Amniotic stem cell (primary cell): ENCODE measurements at places on chromosomes 7 and 10.

GRCh38 chr7:141915565-141915964 is 634 bp upstream of the OR9A4 start:
- DNase-seq: no peak

- no peak for DNase-seq
Observed at GRCh38 chr7:70935311-70935710, 196.6 kb upstream of the GALNT17 start.

DNA sequence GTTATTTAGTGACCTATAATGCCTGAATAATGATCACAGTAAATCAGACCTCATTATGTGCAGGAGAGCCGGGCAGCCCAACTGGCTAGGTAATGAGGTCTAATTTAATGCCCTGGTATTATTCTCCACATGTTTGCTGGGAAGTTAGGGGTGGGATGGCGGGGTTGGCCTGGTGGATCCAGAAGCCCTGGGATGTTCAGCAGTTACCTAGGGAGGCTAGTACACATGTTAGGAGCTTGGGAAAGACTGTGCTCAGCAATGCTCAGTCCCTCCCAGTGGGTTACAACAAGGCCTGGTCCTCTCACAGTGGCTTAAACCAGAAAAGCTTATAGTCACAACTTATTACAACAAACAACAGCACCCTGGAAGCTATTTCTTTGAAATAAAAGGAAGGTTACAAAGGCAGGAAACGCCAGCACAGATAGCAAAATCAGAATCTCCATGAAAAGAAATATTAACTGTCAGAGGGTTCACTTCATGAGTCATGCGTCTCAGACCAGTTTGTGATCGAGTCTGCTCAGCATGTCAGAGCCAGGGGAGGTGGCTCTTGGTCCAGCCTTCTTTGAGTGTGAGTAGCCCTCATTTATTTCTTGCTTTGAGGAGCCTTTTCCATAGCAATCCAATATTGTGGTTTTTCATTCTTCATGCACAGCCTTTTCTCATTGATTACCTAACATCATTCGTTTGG is 418.6 kb upstream of the NPVF start:
- DNase-seq: no peak

- DNase-seq: no peak
Observed at GRCh38 chr7:32915041-32915536, 23.5 kb upstream of the KBTBD2 start.

GRCh38 chr10:113002449-113002777 is 52.4 kb downstream of the TCF7L2 start:
- no peak for DNase-seq

GRCh38 chr7:22563032-22563501 is 63.1 kb upstream of the STEAP1B start:
- DNase-seq: no peak

DNA sequence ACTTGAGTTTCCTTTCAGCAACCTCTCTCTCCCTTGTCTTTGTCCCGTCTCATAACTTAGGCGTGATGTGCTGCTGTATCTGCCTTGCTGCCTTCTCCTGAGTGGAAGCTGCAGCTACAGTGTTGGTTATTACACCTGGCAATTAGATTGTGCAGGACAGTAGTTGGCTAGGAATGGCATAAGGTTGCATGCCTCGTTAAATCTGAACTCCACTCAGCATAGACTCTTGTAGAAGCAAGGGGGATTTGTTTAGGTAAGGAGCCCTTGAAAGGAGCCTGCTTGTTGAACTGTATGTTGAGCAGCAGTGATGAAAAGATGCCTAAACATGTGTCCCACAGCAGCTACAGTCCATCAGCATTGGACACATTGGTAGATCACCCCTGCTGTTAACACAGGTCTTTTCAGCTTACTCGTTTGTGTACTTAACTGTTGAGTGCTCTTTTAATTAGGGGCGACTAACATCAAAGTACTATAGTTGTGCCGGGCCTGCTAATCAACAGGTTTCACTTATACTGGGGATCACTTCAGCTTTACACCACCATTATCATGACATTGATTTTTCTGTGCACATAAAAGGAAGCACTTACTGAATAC is 225.0 kb downstream of the AUTS2 start:
- DNase-seq: no peak

DNA sequence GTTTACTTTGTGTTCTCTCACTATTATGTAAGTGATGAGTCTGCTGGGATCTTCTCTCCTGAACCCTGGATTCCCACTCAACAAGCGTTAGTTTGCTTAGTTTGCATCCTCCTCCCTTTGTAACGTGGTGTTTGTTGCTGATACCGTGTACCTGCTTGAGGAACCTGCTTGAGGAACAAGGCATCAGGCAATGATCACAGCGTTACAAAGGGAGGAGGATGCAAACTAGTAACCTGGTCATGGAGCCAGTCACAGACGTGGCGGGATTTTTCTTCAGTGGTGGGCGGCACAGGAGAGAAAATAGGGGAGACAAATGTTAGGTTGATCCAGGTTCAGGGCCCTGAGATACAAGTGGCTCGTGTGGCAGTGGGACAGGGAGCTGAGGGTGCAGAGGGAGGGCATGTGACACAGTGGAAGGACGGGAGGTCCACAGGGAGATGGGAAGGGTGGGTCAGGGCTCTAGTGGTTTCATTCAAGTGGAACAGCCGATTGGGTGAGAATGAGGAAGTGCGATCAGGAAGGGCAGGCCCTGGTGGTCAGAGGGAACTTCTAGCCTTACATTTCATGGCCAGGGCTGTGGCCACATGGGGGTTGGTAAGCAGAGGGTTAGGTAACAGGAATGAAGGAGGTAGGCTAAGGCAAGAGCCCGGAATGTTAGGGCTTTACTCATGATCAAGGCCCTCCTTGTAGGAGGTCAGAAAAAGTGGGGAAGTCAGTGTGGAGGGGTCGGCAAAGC is 38.0 kb downstream of the SNX10 start:
- no peak for DNase-seq

DNA sequence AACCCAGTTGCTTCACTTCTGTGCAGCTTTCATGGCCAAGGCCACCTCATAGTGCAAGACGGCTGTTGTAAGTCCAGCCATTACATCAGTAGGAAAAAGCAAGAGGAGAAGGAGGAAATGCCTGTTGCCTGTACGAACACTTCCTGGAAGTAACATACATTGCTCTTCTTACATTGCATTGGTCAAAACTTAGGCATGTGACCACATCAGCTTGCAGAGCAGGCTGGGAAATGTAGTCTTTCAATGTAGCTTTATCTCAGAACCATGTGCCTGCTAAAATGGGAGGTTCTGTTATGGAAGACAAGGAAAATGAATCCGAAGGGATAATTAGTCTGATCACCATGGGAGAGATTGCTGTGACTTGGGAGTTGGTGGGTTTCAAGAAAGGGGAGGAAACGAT is 4.3 kb downstream of the SLC29A3 start:
- no peak for DNase-seq

GRCh38 chr10:72893136-72893798 is at the start of gene OIT3:
Gene OIT3 (plus strand): TSS chr10:72893739. CDS start chr10:72893799, 60 bp downstream.
- no peak for DNase-seq

DNA sequence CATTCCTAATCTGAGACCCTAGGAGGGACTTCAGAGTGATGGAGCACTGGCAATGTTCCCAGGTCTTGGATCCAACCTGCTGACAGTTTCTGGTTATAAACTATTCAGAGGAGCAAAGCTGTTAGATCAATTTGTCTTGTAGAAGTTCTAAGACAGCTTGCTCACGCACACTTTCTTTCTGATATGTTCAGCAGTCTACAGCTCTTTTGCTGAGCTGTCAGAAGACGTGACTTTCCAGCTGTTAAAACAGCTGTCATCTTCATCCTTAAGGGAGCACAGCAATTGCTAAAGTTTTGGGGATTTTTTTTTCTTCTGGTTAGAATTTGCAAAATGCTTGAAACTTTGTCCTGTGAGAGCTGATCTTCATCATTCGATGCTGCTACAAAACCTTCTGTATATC is 823.1 kb downstream of the SORCS1 start:
- no peak for DNase-seq

- DNase-seq: no peak
Observed at GRCh38 chr7:101235522-101235921, 2.1 kb downstream of the CLDN15 start.

DNA sequence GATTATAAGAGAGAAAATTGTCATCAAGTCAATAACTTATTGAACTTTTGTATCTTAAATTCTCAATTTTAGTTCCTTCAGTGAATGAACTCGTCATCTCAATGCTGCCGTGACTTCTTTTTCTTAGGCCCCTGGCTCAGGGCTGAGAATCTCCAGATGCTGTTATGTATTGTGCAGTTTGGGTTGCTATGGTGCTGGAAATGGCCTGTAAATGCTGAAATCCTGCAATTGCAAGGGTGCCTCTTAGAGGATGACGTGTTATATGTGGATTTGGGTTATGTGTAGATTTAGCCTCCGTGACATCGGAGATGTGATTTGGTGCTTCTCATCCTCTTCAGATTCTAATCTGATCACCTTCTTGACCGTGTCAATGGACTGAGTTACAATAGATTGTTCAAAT is 55.7 kb upstream of the ZRANB1 start:
- DNase-seq: no peak

- no peak for DNase-seq
Observed at GRCh38 chr7:65915921-65916657, 43.2 kb downstream of the VKORC1L1 start.

- no peak for DNase-seq
Observed at GRCh38 chr10:18658271-18659124, 733 bp upstream of the ARL5B start.

GRCh38 chr7:139317939-139318505 is 23.1 kb upstream of the FMC1 start:
- no peak for DNase-seq

- no peak for DNase-seq
Observed at GRCh38 chr7:100397315-100398081, 24.2 kb downstream of the PILRA start.

- DNase-seq: no peak
Observed at GRCh38 chr10:112790030-112790429, 160.0 kb upstream of the TCF7L2 start.

DNA sequence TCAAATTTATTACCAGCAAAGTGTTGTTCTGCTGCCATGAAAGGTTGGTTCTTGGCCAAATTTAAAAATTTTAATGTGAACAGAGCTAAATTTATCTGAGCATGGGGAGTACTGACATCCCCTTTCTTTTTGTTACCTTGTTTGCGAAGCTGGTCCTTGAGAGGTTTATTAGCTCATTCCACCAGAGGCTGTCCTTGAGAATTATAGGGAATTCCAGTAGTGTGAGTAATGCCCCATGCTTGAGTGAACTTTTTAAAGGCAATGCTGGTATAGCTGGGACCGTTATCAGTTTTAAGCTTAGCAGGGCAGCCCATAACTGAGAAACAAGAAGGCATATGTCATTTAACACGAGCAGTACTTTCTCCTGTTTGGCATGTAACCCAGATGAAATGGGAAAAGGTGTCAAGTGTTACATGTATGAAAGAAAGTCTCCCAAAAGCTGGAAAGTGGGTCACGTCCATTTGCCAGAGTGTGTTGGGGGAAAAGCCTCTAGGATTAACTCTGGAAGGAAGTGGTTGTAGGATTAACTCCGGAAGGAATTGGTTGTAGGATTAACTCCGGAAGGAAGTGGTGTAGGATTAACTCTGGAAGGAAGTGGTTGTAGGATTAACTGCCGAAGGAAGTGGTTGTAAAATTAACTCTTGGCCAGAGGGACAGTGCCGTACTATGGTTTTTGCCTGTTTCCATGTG is 37.3 kb upstream of the AKR1C2 start:
- no peak for DNase-seq

DNA sequence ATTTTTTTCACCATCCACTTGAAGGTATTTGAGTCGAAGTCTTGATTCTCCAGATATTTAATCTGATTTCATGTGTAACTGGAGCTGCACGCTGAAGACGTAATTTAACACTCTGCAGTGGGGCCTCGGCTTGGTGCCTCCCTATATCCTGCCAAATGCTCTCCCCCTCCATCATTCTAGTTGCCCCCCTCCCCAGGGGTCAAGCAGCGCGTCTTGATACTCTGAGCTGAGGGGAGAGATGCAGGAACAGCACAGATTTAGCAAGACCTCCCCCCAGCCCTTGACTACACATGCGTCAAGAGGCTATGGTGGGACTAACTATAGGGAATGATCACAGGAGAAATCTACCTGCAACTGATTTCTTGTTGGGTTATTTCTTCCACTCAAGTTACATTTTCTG is 85.8 kb downstream of the PRPF18 start:
- no peak for DNase-seq

GRCh38 chr7:3240826-3241430 is 60.1 kb upstream of the SDK1 start:
- no peak for DNase-seq

DNA sequence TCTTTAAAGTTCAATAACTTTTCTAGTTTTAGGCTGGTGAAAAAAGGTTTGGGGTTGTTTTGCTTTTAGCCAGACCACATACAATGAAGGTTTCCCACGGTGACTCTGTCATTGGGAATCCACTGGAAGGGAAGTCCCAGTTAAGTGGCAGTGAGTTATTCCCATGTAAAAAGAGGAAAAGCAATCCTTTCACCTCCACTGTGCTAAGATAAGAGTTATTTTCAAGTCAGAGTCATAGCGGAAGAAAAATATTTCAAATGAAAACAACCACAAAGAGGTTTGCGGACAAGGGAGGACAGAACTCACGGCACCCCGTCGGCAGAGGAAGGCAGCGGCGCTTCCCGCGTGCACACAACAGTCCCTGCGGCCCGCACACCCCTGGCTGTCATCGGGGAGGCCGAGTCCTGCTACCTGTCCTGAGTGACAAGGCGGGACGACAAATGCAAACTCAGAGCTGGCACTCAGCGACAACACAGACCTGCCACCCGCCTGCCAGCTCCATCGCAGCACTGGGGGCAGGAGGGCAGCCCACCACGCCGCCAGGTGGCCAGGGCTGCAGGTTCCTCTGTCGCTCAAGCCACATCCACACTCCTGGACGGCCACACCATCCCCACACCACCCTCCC is 9.3 kb upstream of the PAPOLB start:
- DNase-seq: no peak

- no peak for DNase-seq
Observed at GRCh38 chr10:44922021-44922420, 10.9 kb downstream of the TMEM72 start.

DNA sequence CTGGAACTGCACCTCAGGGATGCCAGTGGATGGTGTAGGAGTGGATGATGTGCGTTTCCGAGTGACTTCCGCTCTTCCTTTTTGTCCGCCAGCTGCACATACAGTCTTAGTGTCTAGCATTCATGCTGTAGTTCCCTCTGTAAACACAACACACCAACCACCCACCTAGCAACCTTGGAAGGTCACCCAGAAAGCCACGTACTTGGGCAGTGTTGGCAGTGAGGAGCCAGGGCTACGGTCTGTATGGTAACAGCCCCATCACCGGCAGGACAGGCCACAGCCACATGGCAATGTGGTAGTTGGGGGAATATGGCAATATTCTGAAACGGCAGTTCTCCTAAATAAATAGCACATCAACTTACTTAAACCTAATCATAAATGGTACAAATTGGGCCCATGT is 613.5 kb upstream of the MGMT start:
- no peak for DNase-seq

GRCh38 chr10:124903111-124903510 is 38.8 kb upstream of the ZRANB1 start:
- DNase-seq: no peak

GRCh38 chr10:33704214-33704830 is 369.9 kb upstream of the NRP1 start:
- no peak for DNase-seq

- no peak for DNase-seq
Observed at GRCh38 chr10:28036587-28036986, 37.7 kb upstream of the ODAD2 start.
